ENCODE measurements at places on chromosomes 12 and 14.

DNA sequence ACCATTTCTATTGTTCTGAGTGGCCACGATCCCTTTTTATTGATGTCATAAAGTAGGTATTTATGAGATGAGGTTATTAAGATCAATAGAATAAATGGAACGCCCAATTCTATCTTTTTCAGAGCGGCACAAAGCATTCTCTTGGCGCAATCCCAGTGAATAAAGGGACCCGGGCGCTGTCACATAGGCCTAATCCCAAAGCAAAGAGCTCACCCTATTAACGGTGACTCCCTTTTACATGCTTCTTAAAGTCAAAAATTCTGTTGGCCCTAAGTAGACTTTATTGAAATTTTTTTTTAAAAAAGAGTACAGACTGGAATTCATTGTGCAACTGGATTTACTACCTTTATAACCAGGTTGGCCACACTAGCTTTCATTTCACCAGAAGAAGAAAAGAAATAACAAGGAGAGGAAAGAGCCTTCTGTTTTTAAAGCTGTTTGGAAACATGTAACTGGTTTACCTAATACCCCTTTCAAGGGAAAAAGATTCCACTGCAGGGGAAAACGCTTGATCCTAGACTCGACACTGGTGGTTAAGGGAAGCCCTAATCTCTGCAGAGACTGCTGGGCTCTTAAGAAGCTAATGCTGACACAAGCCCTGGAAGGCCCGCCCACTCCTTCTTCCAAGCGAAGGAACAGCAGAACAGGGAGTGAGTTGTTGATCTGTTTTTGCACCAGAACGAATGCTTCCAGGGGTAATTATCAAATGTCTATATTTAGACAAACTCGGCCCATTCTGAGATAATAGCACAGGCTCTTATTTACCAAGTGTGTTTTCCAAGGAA is 381.2 kb downstream of the BCL11B start:
- no peak for DNase-seq

DNA sequence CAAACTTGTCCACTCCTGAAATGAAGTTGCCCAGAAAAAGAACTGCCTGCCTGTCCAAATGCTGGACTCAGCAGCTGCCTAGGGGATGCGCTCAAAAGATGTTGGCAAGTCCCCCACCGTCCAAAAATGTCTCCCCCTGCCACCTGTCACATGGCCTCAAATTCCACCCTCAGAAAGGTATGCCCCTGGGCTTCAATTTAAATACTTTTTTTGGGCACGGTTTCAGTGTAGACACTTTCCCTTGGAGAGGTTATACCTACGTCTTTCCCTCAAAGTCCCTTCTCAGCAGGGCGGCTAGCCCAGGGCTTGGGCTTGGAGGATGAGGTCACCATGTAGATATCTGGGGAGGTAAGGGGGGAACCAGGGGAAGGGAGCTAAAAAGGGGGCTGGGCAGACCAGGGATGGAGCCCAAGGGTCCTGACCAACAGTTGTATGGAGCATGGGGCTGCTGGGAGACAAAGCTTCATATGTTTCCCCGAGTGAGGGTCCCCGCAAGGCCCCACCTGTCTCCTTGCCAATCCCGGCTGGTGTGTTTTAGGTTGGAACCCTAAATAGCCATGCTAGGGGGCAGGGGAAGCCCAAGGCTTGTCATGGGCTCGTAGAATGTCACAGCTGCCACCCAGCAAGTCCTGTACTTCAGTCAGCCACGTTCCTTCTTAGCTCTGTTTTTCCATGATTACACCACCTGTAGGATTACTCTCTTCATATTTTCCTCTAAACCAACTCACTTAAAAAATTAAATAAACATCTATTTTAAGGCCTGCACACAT is 131.2 kb upstream of the TBX3 start:
- DNase-seq, result no peak

- no peak for DNase-seq
These were observed 9.5 kb upstream of the NYNRIN start for GRCh38 chr14:24389226-24389848.

GRCh38 chr12:54300732-54301427 is at the start of gene NFE2:
NFE2 (minus strand) TSS chr12:54301015; CDS start chr12:54295248, 5,767 bp downstream.
- DNase-seq, result peak; percentile 43

- no peak for DNase-seq
These were observed 89.5 kb upstream of the BCL2L14 start for GRCh38 chr12:11981121-11981733.

DNA sequence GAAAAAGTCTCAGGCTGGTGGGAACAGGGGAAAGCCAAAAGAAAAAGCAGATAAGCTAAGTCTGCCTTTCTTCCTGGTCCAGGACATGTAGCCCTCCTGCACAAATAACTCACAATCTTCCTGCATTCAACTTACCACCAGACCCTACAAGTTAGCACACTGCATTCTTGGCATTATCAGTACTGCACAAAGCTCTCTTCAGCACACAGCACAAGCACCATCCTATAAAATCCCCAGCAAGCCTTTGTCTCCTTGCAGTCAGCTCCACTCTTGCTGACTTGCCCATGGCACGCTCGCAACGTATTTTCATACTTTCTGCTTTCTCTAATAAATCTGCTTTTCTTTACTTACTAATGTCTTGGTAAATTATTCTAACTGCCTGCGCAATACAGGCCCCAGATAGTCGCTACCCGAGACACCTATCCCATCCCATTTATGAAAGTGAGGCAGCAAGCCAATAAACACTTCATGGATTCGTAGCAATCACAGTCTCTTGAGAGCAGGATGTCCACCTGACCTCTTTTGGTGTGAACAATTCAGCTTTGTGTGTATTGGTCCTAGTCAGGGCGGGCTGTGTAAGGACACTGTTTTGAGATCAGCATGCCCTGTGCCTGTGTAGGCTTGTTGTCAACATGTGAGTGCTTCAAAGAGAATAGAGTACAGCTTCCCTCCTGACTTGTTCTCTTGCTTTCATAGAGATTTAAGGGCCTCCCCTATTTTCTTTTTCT is 49.0 kb downstream of the TMEM117 start:
- DNase-seq, result peak; percentile 100

All from SK-MEL-5 (cell line).